ENCODE measurements at places on chromosomes 12 and 14. TPM values are rescaled to one million over a fixed set of nuclear protein-coding genes. Genes with fewer than 3 reads are reported as not detected.

HAL gene
- 2.0 TPM for total RNA-seq

PUS7L gene
- 10.6 TPM for total RNA-seq

KRT2 gene
- not detected for total RNA-seq

PRKD1 gene
- 19.4 TPM for total RNA-seq

SCN8A gene
- 1.2 TPM for total RNA-seq

CLEC4E gene
- total RNA-seq: 11.2 TPM

CCDC184 gene
- total RNA-seq: 0.22 TPM

P3H3 gene
- total RNA-seq: 11.3 TPM

JAG2 gene
- 4.7 TPM for total RNA-seq

CCDC175 gene
- total RNA-seq: not detected

GARIN6 gene
- total RNA-seq: not detected

MYH7 gene
- total RNA-seq: not detected

OVCH1 gene
- not detected for total RNA-seq

HSPA2 gene
- 8.8 TPM for total RNA-seq

PPP1R1A gene
- total RNA-seq: 254 TPM

CAPZA3 gene
- total RNA-seq: not detected

DAD1 gene
- 173 TPM for total RNA-seq

LRRIQ1 gene
- not detected for total RNA-seq

SLC6A13 gene
- not detected for total RNA-seq

TSPAN19 gene
- total RNA-seq: 0.17 TPM

TSPAN9 gene
- 10.1 TPM for total RNA-seq

TAS2R13 gene
- 1.8 TPM for total RNA-seq

MIP gene
- not detected for total RNA-seq

TTC6 gene
- total RNA-seq: not detected

C12orf54 gene
- not detected for total RNA-seq

GAS2L3 gene
- 27.0 TPM for total RNA-seq

FGF23 gene
- not detected for total RNA-seq

GDF11 gene
- 1.2 TPM for total RNA-seq

PLBD1 gene
- 63.9 TPM for total RNA-seq

ZCRB1 gene
- total RNA-seq: 40.8 TPM

SPIC gene
- total RNA-seq: not detected

NEMP1 gene
- total RNA-seq: 10.4 TPM

CLEC1A gene
- 3.9 TPM for total RNA-seq

NUAK1 gene
- total RNA-seq: 13.8 TPM

NUMB gene
- 85.8 TPM for total RNA-seq

SSPN gene
- total RNA-seq: 27.3 TPM

APOF gene
- not detected for total RNA-seq

FAM90A1 gene
- not detected for total RNA-seq

TEX52 gene
- not detected for total RNA-seq

A2M gene
- total RNA-seq: 336 TPM

POTEG gene
- total RNA-seq: not detected

NINJ2 gene
- 9.4 TPM for total RNA-seq

GPR84 gene
- 0.51 TPM for total RNA-seq

RNU4-1 gene
- under 0.01 TPM for total RNA-seq

GPR68 gene
- 0.98 TPM for total RNA-seq

OR4E2 gene
- total RNA-seq: not detected

PLEKHG7 gene
- total RNA-seq: not detected

KRT77 gene
- not detected for total RNA-seq

RD3L gene
- total RNA-seq: not detected

MSI1 gene
- not detected for total RNA-seq

Measured in subcutaneous adipose tissue (tissue), 4 donors.